ENCODE measurements at places on chromosomes 13 and 19.

DNA sequence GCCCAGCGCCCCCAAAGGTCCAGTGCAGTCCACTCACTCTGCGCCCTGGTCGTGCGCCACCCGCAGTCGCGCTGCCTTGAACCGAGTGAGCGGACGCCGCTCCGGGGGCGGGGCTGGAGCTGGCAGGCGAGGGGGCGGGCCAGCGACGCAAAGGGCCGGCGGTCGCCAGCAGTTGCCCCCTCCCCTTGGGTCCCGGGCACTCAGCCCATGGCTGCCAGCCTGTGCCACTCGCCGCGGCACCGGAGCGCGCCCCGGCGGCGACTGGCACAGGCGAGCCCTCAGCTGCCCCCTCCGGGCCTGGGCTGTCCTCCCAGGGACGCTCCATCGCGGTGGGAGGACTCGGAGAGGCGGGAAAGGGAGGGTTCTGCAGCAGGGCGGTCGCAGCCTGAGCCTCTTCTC, at the start of gene S1PR5:
Gene S1PR5, minus strand, starts transcription at position 87 of the 399 bp plus-strand sequence. CDS start 2,436 bp downstream, outside the sequence.
- peak; percentile 36 for DNase-seq

DNA sequence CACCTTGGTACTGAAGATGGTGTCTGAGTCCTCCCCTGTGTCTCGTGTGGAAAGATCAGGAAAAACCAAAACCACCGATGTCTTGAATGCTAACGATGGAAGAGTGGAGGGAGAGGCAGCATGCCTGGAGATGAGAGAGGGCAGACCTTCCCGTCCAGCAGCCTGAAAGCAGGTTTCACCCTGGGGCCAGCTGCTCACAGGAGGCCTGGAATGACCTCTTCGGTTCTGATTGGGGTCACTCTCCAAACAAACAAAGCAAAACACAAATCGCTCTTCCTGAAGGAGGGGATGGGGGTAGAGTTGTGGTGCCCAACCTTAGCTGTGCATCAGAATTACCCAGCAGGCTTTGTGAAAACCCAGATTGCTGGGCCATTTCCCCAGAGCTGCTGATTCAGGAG, 142.3 kb upstream of the SOX1 start:
- DNase-seq, result no peak

GRCh38 chr13:74289861-74290773, 155.9 kb upstream of the KLF12 start:
- peak; percentile 73 for DNase-seq

DNA sequence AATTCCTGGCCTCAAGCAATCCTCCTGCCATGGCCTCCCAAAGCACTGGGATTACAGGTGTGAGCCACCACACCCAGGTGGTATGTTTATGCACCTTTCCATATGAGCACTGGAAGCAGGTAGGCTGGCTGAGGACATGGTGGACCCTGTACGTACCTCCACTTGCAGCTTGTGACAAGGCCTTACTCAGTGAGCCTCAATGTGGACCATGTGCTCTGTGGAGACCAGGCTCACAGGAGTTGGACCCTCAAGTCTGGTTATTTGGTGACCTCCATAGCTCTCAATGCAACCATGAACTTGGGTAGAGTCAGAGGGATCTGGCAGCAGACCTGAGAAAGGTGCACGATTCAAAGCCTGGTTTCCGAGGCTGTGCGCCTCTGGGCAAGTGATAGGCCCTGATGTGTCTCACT, 5.5 kb downstream of the ACP4 start:
- no peak for DNase-seq

- no peak for DNase-seq
Observed at GRCh38 chr19:44939668-44940067, 2.4 kb upstream of the APOC4 start.

DNA sequence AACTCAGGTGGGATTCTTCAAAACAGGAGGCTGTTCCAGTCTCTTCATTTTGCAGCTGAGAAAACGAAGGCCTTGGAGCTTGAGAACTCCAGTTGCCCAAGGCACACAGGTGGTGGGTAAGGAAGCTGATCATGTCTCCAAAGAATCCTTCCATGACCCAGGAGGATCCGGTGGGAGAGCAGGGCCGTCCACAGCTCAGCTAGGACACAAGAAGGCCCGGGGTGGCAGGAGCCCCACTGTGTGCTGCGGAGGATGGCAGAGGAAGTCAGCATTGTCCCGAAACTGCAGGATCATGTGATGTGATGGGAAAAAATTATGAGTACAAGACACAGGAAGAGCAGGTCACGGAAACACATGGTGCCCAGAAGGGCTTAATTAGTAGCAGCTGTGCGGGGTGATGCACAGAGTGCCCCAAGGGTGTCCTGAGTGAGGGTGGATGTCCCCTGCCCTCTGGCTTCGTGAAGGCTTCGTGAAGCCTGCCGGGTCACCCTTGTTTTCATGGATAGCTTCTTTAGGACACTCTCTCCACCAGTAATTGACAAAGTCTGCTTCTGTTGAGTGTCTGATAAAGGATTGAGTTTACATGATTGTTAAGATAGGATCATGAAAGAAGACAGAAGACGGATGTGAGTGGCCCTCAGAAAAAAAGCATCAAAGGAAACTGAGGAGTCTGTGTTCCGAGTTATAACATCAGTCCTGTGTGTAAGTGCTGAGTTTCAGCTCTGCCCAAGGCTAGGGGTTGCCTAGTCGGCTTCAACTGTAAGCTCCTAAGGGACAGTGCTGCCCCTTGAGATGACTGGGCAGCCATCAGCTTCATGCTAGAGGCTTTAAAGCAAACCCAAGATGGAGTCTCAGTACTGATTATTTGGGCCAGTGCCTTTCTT, 33.8 kb upstream of the SACS start:
- no peak for DNase-seq

- no peak for DNase-seq
Observed at GRCh38 chr13:53121131-53121773, 92.6 kb downstream of the OLFM4 start.

DNA sequence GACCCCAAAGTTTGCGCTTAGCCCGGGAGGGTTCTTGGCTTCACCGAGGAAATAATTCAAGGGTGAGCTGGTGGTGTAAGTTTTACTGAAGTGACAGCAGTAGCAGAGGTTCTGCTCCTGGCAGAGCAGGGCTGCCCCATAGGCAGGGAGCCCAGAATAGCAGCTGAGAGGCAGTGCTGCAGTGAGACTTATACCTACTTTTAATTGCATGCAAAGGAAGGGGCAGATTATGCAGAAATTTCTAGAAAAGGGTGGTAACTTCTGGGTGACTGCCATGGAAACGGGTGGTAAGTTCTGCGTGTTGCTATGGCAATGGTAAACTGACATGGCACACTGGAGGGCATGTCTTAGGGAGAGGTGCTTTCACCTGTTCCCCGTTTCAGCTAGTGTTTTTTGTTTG, 17.5 kb upstream of the CAMSAP3 start:
- no peak for DNase-seq

DNA sequence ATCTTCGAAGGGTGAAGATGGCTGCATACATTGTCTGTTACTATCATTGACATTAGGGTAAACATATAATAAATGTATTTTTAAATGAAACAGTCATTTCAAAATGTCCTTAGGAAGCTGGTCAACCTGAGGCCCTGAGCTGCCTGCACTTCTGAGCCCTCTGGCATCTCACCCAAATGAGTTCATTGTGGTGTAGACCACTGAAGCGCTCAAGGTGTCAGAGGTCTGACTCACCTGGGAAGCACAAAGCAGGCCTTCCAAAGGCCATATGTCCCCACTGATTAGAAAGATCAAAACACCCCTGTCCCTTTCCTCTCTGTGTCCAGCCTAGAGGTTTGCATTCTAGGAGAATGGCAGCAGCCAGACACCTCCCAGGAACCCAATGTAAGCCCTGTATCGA, 59.6 kb downstream of the COL4A2 start:
- no peak for DNase-seq

DNA sequence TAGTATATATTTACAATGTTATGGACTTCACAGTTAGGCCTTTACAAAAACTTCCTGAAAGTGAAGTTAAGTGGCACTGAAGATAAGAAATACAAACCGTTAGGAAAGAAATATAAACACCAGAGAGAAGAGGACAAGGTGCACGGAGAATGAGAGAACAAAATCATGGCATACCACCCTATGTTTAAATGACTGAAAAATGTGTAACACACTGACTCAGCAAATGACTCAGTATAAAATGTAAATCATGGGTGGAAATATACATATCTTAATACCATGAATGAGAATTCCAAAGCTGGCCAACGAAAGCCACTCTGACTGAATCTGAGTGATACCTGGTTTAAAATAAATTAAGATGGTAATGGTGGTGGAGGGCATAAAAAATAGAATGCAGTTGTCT, 260.8 kb downstream of the DNAJC15 start:
- DNase-seq, result no peak

DNA sequence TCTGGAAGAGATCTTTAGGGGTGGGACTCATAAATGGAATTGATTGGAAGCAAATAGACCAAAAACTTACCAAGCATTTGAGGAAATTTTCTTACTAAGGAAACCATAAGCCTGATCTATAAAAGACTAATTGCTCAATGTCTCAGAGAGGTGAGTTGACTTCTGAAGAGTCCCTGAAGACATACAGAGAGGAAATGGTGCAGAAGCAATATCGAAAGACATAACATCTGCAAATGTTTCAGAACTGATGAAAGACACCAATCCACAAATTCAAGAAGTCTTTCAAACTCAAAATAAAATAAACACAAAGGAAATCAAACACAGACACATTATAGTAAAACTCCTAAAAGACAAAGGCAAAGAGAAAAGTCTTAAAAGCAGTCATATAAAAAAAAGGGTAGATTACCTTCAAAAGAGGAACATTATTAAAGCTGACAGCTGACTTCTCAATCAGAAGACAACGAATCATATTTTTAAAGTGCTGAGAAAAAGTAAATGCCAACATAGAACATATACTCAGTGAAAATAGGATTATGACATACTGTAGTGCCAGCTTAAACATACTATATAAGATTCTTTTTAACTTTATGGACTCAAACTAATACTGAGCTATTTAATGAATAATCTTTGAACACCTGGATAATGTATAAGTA, 45.4 kb upstream of the CALM3 start:
- no peak for DNase-seq

- DNase-seq, result no peak
Observed at GRCh38 chr19:31938675-31939074, 406.7 kb upstream of the ZNF507 start.

GRCh38 chr19:18484992-18485391, 36.9 kb downstream of the ELL start:
- DNase-seq, result no peak

DNA sequence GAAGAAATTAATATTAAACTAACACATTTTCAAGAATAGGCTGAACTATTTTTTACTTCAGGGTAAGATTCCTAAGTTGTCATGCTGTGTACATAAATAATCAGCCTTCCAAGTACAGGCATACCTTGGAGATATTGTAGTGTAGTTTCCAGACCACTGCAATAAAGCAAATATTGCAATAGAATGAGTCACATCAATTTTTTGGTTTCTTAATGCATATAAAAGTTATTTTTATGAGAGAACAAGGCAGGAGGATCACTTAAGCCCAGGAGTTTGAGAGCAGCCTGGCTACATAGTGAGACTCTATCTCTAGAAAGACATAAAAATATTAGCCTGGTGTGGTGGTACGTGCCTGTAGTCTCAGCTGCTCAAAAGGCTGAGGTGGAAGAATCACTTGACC, 511.5 kb downstream of the UQCRFS1 start:
- DNase-seq, result no peak

GRCh38 chr13:106527826-106528225, 7.6 kb downstream of the EFNB2 start:
- DNase-seq, result no peak

DNA sequence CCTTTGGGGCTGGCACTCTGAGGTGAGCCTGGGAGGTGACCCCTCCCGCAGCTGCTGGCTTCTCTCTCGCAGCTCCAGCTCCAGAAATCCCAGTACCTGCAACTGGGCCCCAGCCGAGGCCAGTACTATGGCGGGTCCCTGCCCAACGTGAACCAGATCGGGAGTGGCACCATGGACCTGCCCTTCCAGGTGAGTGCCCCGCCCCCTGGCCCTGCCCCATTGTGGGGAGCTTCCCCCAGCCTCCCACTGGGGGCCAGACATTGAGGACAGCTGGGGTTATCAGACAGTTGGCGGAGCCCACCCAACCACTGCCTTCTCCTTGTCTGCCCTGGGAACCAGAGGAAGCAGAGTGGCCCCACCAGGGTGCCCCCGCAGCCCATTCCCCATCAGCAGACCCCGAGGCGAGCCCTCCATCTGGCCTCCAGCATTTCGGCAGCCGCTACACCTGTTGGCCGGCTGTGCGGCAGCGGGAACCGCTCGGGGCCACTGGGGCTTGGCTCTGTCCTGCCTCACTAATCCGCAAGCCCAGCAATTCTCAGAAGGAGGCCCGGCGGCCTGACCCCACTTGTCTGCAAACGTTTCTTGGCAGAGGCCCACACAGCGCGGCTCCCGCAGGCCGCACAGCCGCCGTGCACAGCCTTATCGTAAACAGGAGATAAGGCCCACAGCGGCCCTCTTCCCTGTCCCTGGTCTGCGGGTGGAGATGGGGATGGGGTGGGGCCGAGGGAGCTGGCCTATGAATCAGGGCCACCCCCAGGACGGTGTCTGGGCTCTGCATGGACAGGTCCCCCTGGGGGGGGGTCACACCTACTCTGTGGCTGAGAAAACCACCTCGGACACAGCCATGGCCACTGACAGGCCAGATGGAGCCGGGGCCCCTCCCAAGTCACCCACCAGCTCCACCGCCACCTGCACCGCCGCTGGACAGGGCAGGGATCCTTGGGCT, 48.0 kb downstream of the COMP start:
- no peak for DNase-seq

- no peak for DNase-seq
Observed at GRCh38 chr13:63460462-63461090, 2044.9 kb upstream of the PCDH20 start.

- no peak for DNase-seq
Observed at GRCh38 chr19:7088999-7089398, 19.5 kb downstream of the ZNF557 start.

GRCh38 chr19:1474011-1474764, 4.8 kb downstream of the C19orf25 start:
- no peak for DNase-seq

DNA sequence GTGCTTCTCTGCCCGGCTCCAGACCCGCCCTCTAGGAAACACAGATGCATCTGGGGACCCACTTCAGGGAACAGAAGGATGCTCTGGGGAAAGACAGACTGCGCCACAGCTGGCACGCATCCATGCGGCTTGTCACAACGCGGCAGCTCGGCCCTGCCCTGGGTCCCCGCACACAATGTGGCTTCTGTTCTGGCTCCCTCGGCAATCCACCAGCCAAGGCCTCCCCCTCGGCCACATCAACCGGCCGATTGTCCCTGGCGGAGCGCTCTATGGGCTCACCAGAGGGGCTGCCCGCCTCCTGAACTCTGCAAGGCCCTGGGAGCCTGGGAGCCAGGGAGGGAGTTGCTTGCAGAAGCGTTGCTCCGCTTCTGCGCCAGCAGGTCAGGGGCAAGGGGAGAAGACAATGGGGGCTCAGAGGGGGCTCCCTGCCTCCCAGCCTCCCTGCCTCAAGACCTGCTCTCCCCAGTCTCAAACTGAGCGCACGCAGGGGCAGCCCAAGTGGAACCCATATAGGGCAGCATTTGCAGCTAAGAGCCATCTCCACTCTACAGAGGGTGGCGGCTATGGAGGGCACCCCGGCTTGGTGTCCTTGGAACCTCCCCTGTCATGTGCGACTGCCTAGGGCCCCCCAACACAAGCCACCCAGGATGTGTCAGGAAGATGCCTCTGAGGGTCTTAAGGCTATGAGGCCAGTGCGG, 37.9 kb downstream of the MLLT1 start:
- DNase-seq, result no peak

All from CD4-positive, alpha-beta T cell treated with Interleukin-21 for 1 hour (primary cell).